ENCODE measurements at places on chromosomes 5 and 9. TPM values are rescaled to one million over a fixed set of nuclear protein-coding genes. Genes with fewer than 3 reads are reported as not detected.

MAMDC2 gene
- not detected for total RNA-seq

ABLIM3 gene
- not detected for total RNA-seq

CRHBP gene
- not detected for total RNA-seq

CCNO gene
- total RNA-seq: 0.26 TPM

RGS7BP gene
- total RNA-seq: not detected

PAEP gene
- not detected for total RNA-seq

OR1J2 gene
- not detected for total RNA-seq

DNA sequence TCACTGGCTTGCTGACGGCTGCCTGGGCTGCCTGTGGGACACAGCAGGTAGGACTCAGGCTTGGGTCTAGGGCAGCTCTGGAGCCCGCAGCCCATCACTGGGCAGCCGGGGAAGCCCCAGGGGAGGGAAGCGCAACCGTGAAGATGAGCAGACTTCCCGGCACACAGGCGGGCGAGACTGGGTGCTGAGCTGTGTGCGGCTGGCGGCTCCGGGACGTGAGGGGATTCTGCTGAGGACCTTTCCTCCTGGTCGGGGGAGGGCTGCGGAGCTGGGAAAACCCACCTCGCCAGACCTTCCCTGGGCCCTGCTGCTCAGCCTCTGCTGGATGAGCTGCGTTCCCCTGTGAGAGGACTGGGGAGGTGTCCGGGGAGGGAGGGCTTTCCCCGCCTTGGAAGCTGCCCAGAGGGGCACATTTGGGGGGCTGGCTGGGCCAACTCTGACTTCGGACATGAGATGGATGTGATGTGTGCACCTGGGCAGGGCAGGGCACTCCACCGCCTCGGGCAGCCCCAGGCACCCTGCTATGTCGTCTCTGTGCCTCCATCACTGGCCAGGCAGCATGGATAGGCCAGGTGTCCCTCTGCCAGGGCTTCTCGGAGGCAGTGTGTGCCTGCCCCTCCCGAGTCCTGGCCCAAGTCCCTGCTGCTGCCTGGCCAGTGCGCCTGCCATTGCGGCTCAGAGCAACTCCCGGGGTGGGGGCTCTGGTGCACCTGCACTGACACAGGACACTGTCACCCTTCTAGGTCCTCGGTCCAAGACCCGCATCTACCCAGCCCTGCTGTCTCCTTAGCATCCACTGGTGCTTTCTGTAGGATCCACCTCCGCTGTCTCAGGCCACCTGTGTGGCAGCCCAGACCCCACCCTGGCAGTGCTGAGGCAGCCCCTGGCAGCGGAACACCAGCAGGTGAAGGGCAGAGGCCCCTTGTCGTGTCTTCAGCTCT lies 66.4 kb downstream of the COL5A1 start:
- DNase-seq: no peak

DNA sequence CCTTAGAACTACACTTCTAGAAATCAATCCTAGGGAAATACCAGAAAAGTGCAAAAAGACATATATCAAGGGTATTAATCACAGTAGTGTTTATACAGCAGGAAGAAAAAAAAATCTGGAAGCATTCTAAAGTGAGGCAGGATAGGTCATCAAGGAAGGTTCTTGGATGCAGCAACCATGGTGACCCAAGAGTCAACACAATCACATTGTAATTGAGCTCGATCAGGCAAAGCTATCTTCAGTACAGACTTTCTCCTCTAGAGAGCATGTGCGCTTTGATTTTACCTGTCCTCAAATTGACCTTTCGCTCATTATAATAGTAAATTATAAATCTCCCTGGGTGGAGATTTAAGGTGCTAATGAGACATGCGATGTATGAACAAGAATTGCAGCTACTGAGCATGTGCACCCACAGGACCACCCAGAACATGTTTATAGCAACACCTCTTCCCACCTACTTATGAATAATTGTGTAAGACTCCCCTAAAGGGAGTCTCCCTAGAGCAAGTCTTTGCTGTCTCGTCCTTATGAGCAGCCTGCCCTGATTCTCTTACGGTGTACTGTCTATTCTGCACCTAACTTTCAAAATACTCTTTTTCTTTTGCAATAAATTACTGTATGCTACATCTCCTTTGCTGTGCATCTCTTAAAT lies 297.7 kb downstream of the ATPSCKMT start:
- DNase-seq: no peak

DNA sequence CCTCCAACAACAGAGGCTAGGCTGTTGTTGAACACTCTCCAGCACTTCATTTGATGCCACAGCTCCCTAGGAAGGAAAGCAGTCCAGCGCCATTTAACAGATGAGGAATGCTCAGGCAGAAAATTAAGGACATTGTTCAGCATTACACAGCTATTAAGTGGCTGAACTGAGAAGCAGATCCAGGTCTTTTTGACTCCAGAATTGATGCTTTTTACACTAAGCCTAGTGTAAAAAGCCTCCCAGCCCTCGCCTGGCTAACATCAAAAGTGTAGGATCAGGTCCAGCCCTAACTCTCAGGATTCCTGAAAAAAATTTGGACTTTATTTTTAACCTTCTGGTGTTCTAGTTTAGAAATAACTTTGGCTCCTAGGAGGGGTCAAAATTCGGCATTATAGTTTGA lies 106.4 kb upstream of the SMC5 start:
- no peak for DNase-seq

- no peak for DNase-seq
Measured at GRCh38 chr5:72121780-72122445, 14.6 kb downstream of the MAP1B start.

GRCh38 chr5:146718609-146719008 lies 159.9 kb downstream of the PPP2R2B start:
- DNase-seq: no peak

DNA sequence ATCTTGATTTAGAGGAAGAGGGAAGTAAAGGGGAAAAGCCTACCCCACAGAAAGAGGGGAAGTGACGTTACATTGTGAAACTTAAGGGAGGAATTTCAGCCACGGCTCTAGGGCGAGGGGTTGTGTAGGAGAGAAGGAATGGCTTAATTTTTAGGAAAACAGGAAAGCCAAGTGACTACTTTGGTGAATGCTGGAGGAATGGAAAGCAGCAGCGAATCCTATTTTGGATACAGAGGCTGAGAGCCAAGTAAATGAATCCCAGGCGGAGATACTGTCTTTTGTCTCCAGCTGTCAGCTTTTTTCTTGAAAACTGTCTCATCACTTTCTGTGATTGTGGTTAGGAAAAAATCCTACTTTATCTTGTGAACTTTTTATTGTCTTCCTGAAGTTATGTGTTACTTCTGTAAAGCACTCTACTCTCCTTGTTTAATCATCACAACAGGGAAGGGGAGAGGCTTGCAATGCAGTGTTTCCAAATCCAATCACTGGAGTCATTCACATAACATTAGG lies 188.4 kb downstream of the TSSK1B start:
- no peak for DNase-seq

GRCh38 chr5:52702877-52703276 lies 84.8 kb upstream of the ITGA1 start:
- DNase-seq: no peak

GRCh38 chr5:141003791-141004611 lies 37.7 kb downstream of the PCDHAC2 start:
- no peak for DNase-seq

- peak; percentile 46 for DNase-seq
Measured at GRCh38 chr5:69024241-69024651, 69.6 kb upstream of the SLC30A5 start.

DNA sequence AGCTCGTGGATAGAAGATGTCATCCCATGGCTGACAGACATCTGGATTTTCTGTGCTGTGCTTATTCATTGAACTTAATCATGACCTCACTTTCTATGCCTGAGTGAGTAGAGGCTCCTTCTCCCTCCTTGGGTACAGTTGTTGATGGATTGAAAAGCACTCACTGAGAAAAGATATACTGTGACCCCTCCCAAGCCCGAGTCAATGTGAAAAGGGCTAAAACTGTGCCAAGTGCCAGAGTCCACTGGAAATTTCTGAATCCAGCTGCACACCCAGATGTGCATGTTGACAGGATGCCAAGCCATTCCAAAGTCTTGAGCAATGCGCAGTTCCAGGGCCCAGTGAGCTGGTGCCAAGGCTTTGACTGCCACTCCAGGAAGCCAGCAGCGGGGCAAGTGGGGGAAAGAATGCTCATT lies 473.0 kb downstream of the NTRK2 start:
- DNase-seq: no peak
